ENCODE measurements at places on chromosomes 16 and 17.
A peak's percentile ranks its signal among the peaks of the same experiment; 100 is the strongest.

DNA sequence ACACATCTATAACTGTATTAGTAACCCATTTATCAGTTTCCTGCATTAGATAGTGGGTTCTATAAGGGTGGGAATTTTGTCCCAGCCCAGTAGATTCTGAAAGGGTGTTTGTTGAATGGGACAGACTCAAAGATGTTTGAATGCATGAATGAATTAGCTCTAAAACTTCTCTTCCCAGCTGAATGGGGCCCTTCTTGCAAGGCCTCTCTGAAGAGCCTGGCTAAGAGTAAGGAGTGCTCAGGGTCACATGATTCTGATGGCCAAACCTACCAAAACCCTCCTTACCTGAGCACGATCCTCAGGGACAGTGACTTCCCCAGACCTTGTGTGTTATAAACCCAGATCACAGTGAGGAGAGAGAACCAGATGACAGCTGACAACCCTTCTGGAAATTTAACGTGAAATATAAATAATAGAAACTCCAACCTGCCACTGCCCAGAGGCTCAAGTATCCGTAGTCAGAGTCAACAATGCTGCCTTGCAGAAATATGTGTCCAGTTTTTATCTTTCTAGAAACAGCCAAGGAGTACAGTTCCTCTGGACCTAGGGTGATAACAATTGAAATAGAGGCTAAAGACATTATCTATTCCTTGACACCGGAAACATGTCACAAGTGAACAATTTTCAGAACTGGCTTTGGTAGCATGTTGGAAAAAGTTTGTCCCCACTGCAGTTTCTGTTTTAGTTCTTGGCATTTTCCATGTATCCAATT lies 268.9 kb upstream of the MAF start:
- DNase-seq: no peak

DNA sequence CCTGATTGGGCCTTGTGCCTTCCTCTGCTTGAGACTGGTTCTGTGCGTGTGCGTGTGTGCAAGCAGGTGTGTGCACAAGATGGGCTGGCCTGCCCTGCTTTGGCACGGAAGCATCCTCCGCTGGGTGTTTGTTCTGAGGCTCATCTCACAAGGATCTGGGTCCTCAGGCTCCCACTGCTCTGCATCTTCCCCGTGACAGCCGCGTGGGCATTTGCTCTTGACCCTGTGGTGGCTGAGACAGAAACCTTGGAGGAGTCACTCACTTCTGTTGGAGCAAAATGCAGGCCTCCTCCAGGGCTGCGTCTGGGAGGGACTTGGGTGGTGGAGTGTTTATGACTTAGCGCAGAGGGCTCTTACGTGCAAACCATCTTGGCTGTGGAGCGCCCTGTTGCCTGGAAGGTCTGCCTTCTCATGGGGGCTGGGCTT lies 119.2 kb downstream of the RPTOR start:
- DNase-seq: no peak

GRCh38 chr17:17215575-17215974 lies 9.4 kb upstream of the PLD6 start:
- DNase-seq: no peak

DNA sequence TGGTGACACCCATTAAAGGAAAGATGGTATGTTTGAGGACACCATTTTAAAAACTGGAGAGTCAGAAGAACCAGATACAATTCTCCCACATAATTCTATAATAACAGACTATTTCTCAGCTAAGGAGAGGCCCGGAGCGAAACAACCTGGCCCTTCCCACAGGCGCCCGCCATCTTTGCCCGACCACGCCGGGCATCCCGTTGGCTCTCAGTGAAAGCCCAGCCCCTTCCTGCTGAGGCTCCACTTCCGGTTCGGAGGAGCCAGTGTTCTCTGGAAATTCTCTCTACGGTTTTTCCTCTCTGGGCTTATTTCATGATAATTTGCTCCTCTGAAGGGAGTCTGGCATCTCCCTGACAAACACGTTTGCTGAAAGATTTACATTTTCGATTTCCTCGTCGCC lies 175.7 kb downstream of the AXIN2 start:
- DNase-seq: peak; percentile 36

GRCh38 chr17:4032738-4033137 lies 68.5 kb upstream of the ATP2A3 start:
- peak; percentile 16 for DNase-seq

- no peak for DNase-seq
These were observed 64.2 kb upstream of the TNRC6C start for GRCh38 chr17:77894126-77894956.

- DNase-seq: no peak
These were observed 4.8 kb downstream of the P2RX1 start for GRCh38 chr17:3911271-3912053.

DNA sequence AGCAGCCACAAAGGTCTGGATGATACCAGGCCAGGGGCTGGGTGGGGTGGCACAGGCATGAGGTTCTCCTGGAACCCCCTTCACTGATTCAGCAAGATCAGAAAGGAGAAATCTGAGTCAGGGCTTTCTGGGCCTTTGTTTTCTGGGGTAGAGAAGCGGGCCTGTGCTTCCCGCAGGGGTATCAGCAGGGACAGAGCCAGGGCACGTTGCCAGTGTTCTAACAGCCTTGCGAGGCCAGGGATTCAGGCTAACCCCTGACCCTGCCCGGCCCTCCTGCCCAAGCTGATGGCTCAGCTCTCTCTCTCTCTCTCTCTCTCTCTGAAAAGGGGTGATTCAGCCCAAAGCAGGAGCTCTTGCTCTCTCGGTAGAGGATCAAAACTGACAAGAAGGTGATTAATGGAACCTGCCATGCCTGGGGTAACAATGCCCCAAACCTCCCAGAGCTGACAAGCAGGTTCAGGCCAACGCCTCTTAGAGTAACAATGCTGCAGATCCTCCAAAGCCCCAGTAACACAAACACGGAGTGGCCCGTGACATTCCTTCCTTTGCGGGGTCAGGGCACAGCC lies 2.0 kb upstream of the KRT13 start:
- DNase-seq: no peak

DNA sequence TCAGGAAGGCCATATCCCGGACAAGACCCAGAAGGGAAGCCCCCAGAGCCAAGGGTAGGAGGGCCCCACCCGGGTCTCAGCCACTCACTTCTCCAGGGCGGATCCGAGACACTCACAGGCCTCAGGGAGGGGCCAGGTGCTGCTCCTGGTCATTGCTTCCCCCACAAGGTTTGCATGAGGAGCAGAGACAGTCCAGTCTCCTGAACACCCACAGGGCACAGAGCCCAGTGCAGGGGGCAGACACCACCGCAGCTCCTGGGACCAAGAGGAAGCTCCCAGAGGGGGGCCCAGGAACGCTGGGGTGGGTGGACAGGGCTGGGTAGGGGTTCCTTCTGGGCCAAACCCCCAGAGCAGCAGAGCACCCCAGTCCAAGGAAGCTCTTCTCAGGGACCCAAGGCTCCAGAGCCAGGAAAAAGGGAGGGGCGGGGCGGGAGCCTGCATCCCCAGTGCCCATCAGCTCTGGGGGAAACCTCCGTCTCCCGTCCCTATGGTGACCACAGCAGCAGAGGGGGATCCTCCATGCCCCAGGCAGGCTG lies 709 bp upstream of the MRPL28 start:
- no peak for DNase-seq

DNA sequence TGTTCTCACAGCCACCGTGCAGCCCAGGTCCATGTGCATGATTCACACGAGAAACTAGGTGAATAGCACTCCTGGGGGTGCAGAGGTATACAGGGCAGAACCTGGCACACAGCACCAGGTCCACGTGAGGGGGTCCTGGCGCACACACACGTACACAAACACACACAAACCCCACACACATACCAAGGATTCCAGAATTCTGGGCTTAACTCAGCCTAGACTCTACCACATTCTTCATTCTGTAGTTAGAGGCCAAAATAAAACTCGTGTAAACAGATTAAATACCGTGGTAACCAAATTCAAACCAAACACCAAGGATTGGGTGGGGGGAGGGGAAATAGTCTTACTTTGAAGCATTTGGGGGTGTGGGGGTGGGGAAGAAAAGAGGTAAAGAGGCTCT lies 58.5 kb downstream of the XYLT1 start:
- no peak for DNase-seq

DNA sequence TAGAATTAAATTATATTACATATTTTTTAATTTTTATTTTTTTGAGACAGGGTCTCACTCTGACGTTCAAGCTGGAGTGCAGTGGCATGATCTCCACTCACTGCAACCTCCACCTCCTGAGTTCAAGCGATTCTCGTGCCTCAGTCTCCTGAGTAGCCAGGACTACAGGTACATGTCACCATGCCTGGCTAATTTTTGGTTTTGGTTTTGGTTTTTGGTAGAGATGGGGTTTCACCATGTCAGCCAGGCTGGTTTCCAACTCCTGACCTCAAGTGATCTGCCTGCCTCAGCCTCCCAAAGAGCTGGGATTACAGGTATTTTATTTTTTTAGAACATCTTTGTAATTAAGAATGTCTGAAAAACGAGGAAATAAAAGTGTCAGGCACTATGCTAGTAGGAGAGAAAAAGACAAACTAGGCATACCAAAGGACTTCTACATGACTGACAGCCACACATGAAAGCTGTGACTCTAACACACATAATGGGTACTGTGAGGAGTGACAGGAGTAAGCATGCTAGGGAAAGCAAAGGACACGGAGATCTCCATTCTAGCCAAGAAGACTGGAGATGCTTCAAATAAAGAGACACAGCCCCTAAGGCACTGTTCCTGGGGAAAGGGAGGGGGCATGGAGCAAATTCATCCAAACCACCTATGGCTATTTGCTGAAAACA lies 7.3 kb downstream of the GNA13 start:
- DNase-seq: no peak

DNA sequence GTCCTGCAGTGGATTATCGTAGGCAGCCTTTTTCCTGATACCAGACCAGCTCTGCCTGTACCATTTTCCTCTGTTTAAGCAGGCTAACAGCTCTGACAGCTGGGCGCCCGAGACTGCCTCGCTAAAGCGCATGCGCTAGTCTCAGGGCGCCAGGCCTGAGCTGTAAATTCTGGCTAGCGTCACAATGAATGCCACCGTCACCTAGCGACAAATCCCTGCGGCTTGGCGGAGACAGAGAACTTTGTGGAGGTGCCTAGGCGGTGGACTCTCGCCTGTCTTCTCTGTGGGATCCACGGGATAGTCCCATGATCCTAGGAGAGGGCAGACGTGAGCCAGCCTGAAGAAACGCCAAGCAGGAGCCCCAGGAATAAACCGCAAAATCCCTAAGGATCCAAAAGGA lies 573.9 kb downstream of the KCNJ18 start:
- DNase-seq: no peak

DNA sequence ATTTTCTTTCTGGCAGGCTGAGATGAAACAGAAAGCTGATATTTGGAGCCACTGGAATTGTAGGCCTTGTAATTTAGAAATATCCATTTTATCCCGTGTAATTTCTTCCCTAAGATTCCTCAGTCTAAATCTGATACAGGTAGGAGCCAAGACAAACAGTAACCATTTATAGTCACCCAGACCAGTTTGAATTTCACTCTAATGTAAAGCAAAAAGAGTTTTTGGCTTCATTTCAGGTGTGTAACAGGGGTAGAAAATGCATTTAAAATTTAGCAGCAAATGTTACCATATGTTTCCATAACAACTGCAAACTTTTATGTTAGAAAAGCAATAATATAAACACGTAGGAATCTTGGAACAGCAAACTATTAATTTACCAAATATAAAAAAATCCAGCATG lies 249.4 kb downstream of the FTO start:
- DNase-seq: no peak

DNA sequence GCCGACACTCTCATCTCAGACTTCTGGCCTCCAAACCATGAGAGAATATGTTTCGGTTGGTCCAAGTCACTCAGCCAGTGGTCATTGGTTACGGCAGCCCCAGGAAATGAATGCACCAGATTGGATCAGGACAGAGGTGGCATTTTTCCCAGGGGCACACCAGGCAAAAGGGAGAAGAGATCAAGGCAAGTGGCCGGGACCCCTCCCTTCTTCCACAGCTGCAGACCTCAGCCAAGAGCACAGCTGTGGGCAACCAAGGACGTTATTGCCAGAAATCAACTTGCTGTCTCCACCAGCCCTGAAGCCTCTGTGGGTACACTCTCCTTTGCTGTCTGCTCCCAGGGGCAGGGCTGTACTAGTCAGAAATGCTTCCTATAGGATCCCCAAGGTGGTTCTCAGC lies 20.7 kb downstream of the LRRC75A start:
- DNase-seq: no peak

GRCh38 chr17:79294459-79295071 lies 219.9 kb downstream of the ENGASE start:
- peak; percentile 67 for DNase-seq

DNA sequence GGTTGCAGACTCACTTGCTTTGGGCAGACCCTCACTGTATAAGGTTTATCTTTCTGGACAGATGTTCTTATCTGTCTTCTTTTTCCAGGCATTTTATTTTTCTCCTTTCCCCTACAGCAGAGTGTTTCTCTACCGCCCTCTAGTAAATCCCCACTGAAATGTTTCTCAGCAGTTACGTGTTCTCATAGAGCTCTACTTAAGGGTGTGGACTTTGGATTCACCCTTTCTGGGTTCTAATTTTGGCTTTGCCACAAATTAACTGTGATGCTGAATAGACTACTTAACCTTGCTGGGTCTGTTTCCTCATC lies 2.0 kb downstream of the ADAT1 start:
- peak; percentile 47 for DNase-seq

GRCh38 chr16:57764341-57765159 lies 29.0 kb downstream of the KATNB1 start:
- peak; percentile 88 for DNase-seq

GRCh38 chr17:74957935-74958740 lies 14.4 kb downstream of the HID1 start:
- peak; percentile 79 for DNase-seq

- DNase-seq: no peak
These were observed 4.2 kb downstream of the MYH13 start for GRCh38 chr17:10368561-10368960.

- DNase-seq: no peak
These were observed 86.4 kb downstream of the TEX14 start for GRCh38 chr17:58605470-58605869.

- DNase-seq: peak; percentile 69
These were observed 28.7 kb upstream of the GAS7 start for GRCh38 chr17:10226930-10227695.

- no peak for DNase-seq
These were observed 28.3 kb upstream of the CIBAR2 start for GRCh38 chr16:85140455-85141012.

DNA sequence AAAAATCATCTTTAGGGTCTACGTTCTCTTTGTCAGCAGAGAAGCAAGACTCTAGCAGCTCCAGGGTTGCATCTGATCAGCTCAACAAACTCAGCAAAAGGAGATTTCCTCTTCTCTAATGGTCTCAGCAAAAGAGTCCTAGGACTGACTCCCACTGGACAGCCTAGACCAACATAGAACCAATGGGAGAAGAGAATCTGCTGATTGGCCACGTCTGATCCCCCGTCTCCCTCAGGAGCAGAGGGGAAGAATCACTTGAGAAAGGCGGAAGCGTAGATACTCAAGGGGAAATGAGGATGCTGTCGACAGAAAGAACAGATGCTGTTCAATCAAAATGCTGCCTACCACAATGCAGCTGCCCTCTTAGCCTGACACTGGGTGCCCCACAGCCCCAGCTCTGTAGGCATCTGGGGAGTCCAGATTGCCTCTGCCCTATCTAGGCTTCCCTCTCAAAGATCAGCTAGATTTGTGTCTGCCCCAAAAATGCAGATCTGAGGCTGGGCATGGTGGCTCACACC lies 31.5 kb upstream of the EMP2 start:
- DNase-seq: no peak

All from SK-MEL-5 (cell line).